Activated naive CD4-positive, alpha-beta T cell (primary cell): ENCODE measurements at places on chromosomes 3 and 15.

DNA sequence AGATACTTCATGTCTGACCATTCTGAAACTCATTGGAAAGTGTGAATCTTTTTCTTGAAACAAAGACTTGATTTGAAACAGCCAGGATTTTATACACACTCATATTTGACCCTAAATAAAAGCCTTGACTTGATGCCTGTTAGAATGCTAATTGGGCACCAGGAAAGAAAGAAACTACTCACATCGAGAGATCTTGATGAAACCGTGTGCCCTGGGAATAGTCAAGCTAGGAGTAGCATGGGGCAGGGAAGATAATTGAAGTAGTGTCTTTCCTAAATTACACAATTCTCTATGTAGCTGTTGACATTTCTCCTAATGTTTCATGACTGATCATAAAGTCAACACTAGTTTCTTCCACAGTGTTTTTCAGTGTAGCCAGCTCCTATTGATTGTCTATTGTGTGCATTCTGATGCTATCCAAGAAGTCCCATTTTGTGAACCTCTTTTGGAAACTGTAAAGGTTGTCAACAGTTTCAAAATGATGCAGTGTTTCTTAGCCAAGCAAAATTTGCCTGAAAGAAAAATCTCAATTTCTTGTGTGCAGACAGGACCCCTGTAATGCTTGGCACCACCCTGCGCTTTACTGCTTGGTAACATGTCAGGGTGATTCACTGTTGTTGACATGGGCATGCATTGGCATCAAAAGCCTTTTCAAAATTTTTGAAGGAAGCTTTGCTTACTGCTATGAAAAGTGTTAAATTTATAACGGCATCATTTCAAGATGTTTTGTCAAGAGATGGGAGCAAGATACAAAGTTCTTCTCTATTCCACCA, 52.5 kb upstream of the OTOL1 start:
- no peak for DNase-seq

GRCh38 chr3:179541596-179541995, 21.1 kb upstream of the ACTL6A start:
- DNase-seq = no peak

- no peak for DNase-seq
These were observed 256.0 kb upstream of the TRIM42 start for GRCh38 chr3:140421884-140422283.

DNA sequence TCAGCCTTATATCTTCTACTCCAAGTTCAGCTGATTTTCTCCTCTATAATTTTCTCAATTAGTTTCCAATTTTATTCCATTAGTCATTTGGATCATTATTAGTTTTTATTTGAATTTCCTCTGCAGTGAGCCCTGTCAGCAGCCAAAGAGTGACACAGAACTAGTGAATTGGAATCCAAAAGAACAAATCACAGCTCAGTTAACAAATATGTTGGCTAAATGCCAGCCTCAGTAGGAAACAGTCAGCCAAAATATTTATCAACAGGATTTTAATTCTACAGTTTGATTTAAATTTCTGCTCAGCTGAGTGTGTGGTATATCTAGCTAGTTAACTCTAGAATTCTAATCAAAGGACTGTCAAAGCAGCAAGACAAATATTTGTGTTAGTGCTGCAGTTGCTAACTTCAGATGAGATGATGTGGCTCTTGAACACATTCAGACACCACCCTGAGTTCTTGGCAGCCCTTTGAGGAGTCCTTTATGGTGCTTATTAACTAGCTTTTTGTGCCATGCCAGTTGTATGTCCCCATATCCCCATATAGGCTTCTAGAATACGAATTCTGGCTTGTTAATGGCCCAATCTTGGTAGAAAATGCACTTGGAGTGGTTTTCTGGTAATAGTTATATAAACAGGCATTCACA, 194.5 kb downstream of the CPNE4 start:
- DNase-seq = no peak

DNA sequence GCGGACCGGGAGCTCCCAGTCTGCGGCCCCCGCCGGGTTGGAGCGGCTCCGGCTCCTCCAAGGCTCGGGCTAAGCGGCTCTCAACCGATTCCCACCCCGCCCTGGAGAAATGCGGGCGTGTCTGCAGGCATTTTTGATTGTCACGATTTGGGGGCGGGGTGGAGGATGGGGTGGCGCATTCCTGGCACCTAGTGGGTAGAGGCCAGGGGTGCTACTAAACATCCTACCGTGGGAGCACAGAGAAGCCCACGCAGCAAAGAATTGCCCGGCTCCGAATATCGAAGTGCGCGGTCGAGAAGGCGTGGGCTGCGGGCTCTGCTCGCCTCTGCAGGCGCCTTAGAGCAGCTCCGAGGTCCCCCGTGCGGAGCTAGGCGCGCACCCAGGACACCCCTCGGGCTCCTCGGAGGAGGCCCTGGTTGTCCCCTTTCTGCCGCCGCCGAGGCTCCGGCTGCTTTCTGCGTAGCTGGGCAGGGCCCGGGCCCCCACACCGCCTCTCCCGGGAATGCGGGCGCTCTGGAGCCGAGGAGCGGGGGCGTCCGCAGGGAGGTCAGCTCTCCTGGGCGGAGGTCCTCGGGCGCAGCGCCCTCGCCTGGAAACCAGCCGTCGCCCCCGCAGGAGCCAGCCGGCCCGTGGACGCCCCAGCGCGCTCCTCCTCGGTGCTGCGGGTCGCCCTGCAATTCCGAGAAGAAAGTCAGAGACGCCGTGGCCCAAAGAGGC, 16.5 kb upstream of the LAMP3 start:
- peak; percentile 36 for DNase-seq

DNA sequence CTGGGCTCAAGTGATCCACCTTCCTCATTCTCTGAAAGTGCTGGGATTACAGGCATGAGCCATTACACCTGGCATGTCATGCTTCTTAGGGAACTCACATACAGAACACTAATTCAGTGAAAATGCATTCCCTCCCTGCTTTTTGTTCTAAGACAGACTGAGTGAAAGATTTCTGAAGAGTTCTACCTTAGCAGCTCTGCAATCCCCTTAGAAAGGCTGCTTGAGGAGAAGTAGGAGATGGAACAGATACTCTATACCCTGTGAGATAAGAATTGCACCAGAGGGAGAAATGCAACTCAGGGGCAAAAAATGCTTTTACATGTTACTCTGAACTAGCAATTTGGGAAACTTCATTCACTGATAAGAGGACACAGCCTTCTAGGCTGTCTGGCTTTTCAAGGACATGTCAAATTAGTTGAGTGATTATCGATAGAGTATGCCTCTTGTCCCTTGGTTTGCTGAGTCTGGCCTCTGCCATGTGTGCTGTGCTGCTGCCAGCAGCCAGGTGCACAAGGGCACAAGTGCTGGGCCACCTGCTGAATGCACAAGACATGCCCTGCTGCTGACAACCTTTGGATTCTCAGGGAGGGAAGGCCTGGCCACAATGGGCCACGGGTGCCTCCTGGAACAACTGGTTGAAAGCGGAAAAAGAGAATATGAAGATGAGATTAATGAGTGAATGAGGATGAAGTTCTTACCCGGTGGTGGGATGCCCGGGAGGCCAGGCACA, 17.8 kb downstream of the UQCC5 start:
- no peak for DNase-seq

GRCh38 chr15:92037491-92037890, 184.0 kb downstream of the SLCO3A1 start:
- DNase-seq = no peak

- no peak for DNase-seq
These were observed 202.5 kb downstream of the TUSC7 start for GRCh38 chr3:116912116-116912515.

GRCh38 chr15:83873966-83874365, 220.0 kb downstream of the ADAMTSL3 start:
- DNase-seq = no peak

DNA sequence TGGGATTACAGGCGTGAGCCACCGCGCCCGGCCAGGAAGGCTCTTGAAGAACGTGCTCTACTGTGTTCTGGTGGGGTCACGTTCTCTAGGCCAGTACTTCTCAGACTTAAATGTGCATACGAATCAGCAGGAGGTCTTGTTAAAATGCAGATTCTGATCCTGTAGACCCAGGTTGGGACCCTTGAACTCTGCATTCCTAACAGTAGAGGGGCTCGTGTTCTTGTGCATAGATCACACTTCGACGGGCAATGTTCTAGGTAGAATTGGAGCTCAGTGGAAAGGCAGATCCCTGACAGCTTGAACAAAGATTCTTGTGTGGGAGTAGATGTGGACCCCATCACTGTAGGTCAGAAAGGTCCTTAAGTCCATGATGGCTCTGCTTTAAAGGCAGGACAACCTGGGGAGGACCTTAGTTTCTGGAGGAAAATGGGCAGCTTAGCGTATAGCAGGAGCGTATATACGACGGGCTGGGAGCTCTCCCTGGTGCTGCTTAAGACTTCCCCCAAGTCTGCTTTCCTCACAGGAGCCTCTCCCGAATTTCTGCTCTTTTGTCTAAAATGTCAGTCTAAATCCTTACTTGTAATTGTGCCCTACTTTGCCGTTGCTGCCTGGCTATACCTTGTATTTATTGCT, 16.9 kb upstream of the FAM81A start:
- DNase-seq = no peak

- no peak for DNase-seq
These were observed 110.3 kb downstream of the PLOD2 start for GRCh38 chr3:146050691-146051090.

- no peak for DNase-seq
These were observed 76.6 kb downstream of the RBPMS2 start for GRCh38 chr15:64698823-64699222.

DNA sequence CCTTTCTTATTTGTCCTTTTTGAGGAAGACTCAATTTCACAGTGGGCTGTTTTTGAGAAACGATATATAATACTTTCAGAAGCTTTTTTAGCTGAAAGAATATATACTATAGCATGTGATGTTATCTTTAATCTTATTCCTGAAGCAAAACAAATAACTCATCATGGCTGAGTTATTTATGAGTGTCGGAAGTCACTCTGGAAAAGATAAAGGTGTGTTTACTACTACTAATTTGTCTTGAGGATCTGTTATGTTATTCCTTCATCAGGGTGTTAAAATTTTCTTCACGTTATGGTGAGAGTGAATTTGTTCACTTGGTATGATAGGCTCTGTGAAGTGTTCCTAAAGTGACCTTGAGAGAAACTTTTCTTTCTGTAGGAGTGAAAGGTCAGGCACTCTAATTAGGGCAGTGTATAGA, 4.7 kb downstream of the TCF12 start:
- no peak for DNase-seq

DNA sequence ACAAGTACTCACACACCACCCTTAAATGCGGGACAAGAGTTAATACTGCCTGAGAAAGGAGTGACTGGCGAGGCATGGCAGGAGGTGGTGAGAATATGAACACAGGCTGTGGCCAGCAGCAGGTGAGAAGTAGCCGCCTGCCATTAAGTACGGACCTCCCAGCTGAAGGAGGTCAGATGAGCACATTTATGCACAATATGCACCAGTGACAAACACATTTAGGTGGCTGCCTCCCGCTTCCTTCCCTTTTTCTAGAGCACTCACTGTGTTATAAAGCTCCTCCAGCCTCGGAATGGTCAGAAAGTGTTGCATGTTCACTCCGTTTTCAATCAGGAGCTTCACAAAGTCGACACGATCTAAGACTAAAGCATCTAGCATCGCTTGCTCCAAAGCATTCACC, 52.4 kb downstream of the TRPM1 start:
- DNase-seq = no peak

DNA sequence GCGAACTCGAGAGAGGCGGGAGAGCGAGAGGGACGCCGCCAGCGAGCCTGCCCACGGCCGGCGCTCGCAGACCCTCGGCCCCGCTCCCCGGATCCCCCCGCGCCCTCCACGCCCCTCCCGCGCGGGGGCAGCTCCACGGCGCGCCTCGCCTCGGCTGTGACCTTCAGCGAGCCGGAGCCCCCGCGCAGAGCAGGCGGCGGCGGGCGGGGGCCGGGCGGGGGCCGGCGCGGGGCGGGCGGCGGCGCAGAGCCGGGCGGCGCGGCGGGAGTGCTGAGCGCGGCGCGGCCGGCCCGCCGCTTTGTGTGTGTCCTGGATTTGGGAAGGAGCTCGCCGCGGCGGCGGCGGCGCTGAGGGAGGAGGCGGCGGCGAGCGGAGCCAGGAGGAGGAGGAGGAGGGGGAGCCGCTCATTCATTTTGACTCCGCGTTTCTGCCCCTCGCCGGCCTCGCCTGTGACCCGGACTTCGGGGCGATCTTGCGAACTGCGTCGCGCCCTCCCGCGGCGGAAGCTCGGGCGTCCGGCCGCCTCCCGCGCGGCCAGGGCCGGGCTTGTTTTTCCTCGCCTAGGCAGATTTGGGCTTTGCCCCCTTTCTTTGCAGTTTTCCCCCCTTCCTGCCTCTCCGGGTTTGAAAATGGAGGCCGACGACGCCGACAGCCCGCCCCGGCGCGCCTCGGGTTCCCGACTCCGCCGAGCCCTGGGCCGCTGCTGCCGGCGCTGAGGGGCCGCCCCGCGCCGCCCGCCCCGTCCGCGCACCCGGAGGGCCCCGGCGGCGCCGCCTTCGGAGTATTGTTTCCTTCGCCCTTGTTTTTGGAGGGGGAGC, 524 bp downstream of the IGF1R start:
- no peak for DNase-seq

DNA sequence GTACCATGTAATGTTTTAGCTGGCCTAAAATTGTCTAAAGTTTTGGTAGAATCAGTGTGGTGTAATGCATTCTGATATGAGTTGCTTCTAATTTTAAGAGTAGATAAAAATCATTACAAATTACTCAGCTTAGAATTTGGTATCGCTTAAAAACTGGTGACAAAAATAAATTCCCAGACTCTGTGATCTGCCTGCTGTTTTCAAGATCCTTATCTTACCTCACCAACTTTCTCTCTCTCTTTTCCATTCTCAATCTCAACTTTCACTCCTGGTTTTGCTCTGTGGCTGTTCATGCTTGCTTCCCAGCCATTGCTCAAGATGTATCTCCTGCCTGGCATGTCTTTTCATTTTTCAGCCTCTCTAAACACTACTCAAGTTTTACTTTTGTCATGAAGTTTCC, 45.7 kb downstream of the TCF12 start:
- DNase-seq = no peak

DNA sequence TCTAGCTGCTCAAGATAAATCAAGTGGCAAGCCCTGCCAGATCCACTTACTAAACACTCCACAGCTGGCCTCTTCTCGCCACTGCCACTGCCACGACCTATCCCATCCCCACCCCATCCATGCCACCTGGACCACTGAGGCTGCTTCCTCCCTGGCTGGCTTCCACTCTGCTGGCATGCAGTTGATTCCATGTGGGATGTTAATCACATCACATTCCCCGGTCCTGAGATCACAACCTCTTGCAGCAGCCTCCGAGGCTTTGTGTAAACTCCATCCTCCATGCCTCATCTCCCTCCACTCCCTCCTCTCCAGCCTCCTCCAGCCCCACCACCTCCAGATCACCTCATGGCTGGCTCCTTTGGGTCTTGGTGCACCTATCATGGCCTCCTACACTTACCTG, 7.7 kb downstream of the NCKIPSD start:
- DNase-seq = no peak

DNA sequence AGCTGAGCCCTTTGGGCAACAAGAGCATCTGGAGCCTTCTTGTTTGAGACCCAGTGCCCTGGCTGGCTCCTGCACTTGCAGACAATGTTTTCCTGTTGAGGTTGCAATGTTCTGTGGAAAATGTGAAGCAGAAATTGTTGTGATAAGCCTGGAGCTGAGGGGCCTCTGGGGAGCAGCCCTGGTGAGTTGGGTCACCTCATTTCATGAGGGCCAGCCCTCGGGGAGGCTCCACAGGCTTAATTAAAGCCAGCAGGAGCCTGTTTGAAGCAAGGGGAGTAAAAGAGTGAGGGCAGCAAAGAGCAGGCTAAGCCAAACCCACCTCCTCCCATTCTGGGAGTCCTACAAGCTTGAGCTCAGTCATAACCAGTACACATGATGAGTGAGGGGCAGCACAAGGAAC, 154.3 kb downstream of the ALDH1A2 start:
- DNase-seq = no peak

- no peak for DNase-seq
These were observed 793.0 kb downstream of the MCTP2 start for GRCh38 chr15:95024351-95024750.
